ENCODE measurements at places on chromosomes 12 and 14.
A peak's percentile ranks its signal among the peaks of the same experiment; 100 is the strongest.

DNA sequence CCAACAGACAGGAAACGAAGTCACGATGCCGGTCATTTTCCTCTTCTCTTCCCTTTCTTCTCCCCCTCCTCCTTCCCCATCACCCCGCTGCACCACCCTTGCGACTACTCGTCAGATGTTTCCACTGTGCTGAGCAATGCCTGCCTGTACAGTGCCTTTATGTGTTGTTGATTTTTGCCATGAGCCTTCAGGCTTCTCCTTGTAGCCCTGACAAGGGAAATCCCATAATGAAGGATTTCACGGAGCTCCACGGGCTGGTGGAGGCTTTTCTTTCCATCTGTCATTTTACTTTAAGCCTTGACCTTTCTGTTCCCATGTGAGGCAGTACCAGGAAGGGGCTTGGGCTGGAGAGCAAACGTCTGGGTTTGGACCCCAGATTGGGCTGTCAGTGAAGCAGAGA is 28.7 kb upstream of the CCND2 start:
- no peak for DNase-seq

DNA sequence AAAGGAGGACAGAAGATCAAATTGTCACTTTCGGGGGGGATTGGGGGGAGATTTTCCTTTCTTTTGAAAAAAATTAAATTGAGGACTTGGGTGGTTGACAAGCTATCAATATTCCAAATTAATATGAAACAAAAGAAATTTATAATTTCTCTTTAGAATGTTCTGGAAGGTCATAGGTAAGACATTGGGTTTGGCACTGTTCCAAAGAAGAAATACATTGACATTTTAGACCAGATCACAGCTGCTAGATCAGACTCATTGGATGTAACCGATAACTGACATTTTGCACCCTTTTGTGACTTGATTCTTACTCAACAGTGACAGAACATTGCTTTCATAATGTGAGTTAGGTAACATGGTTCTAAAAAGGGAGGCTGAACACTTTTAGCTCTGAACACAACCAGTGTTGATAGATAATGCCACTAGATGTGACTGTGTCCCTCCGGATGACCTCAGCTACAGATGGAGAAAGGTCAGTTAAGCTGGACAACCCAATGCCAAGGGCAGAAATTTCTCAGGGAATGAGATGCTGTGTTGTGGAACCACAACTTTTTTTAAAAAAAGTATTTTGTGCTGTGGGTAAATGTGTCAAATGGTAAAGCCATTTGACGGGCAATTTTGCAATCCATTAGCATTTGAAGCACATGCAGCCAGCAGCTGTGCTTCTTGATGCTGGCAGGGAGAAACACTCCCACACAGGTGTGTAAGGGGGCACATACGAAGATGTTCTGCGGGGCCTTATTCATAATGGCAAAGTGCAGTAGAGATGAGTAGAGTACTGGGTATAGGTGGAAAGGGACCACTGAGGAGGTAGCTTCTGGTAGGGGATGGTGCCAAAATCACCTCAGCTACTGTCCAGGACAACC is 62.9 kb downstream of the RFX4 start:
- DNase-seq, result no peak

DNA sequence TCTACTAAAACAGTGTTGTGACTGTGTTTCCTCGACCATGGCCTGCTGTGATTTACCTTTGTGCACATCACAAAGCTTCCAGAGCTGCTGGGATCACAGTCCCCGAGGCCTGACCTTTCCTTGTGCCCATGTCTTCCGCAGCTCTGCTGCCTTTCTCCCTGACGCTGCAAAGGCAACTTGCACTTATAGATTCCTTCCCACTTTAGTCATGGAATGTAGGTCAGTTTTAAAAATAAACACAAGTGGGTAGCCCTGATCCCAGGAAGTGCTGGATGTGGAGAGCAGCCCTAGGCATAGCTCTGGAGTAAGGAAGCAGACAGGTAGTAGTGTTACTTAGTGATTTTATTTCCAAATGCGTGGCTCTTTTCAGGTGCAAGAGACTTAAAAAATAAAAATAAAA is 825.7 kb downstream of the AACS start:
- DNase-seq, result no peak

DNA sequence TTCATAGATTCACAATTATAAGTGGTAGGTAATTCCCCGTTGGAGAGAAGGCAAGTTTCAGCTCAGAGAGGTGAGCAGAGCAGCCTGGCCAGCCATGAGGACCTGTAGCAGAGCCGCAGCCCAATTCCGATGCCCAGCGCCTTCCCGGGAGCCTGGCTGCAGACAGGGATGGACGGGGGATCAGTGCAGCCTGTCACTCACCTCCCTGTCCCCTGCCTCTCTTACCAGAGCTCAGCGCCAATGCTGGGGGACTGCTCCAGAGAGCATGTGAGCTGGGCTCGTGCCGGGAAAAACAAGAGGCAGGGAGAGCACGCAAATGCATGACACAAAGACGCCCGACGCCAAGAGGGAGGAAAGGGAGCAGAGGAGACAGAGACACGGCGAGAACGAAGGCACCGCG is 231.9 kb downstream of the BCL11B start:
- no peak for DNase-seq

GRCh38 chr14:90760078-90760444 is 56.2 kb downstream of the TTC7B start:
- no peak for DNase-seq

DNA sequence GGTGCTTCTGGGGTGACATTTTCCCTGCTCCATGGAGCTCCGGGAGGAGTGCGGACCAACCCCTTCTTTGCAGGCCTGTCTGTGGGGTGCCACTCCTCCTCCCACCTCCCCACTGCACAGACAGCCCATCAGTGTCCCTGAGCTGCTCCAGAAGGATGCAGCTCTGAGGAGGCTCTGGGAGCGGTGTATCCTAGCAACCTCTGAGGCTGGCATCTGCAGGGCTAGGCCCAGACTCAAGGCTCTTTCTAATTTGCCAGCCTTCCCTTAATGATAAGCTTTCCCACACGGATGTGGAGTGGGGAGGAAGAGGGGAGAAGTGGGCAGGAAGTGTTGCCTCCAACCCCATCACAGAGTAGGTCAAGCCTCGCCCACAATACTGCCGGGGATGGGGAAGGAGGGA is 59.7 kb downstream of the CALM1 start:
- no peak for DNase-seq

GRCh38 chr12:98869886-98870503 is 224.9 kb downstream of the APAF1 start:
- no peak for DNase-seq

GRCh38 chr12:21526053-21526452 is at the start of gene SPX:
Gene SPX, plus strand, starts transcription at chr12:21526296. Its CDS starts 177 bp downstream, at chr12:21526473.
- no peak for DNase-seq

- DNase-seq, result no peak
These were observed 1389.3 kb downstream of the AACS start for GRCh38 chr12:126454581-126454980.

- no peak for DNase-seq
These were observed 24.6 kb downstream of the PLXNC1 start for GRCh38 chr12:94172973-94173372.

GRCh38 chr14:67524634-67524963 is 8.5 kb upstream of the PLEKHH1 start:
- DNase-seq, result peak; percentile 52

GRCh38 chr14:100383727-100384158 is 60.6 kb downstream of the SLC25A47 start:
- DNase-seq, result peak; percentile 17

- DNase-seq, result no peak
These were observed 890 bp downstream of the AVPR1A start for GRCh38 chr12:63149909-63150712.

GRCh38 chr12:32921397-32921796 is 24.8 kb upstream of the PKP2 start:
- DNase-seq, result no peak

DNA sequence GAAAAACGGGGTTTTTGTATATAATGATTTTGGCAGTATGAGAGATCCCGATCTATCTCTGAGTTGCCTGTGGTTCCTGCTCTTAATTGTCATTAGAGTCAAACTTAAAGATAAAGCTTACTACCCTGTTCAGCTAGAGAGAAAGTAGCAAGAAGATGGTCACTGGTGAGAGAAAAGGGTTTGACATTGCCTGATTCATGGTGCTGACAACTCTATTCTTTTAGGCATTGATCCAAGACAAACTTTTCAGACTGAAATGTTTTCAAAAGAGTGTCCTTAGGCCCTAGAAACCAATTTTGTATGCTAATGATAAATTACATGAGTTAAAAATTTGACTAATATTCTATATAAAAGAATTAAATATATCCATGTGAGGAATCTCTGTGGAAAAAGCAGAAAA is 35.1 kb downstream of the PELI2 start:
- DNase-seq, result no peak

GRCh38 chr14:63286071-63286470 is 32.7 kb downstream of the GPHB5 start:
- peak; percentile 24 for DNase-seq

DNA sequence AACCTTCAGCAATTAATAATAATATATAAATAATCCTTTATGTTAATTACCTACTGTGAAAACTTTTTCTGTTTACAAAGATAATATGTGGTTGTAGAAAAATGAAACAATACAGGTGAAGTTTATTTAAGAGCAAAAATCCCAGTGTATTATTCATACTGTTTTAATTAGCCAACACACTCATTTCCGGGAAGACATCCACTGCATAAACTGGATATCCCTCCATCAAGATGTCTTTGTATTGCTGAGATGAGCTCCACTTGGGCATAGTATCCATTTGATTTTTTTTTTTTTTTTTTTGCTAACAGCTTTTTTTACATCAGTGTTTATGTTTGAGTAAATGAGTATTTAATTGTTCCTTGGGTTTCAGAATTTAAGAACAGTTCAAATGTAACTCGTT is 13.7 kb upstream of the DERA start:
- no peak for DNase-seq

DNA sequence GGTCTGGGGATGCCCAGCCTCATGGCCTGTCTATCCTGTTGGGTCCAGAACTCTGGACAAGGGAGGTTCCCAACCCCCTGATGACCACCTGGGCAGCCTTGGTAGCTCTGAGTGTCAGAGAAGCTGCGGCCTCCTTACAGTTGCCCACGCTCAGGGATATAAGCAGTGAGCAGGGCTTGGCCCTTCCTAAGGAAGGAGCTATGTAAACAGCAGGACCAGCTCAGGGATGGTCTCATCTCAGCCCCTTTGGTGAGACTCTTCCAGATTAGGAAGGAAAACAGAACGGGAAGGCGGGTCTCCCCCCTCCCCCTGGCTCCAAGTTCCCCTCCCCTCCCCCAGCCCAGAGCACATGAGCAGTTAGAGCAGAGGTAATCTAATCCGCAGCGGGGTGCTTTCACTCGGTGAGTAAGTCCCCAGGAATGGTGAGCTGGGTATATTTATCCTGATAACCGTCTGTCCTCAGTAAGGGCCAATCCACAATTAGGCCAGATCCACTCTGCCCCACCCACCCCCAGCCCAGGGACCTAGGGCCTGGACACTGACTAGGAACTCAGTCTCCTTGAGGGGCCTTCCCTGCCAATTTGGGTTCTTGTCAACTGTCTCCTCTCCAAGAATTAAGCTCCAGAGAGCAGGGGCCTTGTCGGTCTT is 29.5 kb upstream of the RPLP0 start:
- DNase-seq, result no peak

DNA sequence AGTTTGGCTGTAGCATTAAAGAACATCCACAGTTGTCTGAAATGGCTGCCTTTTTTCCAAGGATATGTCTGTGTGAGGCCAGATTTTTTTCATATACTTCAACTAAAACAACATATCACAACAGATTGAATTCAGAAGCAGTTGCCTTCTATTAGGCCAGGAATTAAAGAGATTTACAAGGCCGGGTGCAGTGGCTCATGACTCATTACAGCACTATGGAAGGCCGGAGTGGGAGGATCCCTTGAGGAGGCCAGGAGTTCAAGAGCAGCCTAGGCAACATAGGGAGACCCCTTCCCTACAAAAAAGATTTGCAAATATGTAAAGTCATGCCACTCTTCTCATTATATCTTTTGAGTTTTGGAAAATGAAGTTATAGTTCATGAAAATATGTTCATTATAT is 108.6 kb downstream of the KTN1 start:
- no peak for DNase-seq

GRCh38 chr12:62732861-62733427 is 202.0 kb downstream of the PPM1H start:
- no peak for DNase-seq

DNA sequence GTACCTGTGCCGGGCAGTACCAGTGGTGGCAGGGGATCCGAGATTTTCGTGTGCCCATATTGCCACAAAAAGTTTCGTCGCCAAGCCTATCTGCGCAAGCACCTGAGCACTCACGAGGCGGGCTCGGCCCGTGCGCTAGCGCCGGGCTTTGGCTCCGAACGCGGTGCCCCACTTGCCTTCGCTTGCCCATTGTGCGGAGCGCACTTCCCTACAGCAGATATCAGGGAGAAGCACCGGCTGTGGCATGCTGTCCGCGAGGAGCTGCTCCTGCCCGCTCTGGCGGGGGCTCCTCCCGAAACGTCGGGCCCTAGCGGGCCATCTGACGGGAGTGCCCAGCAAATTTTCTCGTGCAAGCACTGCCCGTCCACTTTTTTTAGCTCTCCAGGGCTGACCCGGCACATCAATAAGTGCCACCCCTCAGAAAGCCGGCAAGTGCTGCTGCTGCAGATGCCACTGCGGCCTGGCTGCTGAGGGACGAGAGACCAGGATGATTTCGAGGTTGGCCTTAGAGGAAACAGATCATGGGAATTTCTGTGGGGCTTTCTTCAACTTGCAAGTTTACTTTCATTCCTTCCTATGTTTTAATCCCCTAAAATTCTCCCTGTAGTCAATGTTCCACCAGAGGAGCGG is 1.6 kb downstream of the INSM2 start:
- peak; percentile 25 for DNase-seq

DNA sequence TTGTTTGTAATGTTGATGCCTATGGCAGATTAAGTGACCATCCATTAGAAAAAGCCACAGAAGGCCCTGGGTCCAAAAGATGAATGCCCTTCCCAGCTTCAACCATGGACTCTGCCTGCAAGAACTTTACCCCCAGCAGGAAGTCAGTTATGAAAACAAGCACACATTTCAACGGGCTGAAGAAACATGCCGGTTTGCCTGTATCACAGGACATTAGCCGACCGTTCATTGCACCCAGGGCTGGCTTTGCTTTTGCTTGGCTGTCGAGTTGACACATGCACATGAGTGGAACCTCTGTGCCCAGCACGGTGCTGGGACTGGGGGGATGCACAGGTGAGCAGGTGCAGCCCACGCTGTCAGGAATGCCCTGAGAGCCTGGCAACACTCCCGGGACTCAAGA is 1087.0 kb downstream of the BCL11B start:
- no peak for DNase-seq

GRCh38 chr12:93825501-93825888 is 148.3 kb downstream of the CRADD start:
- no peak for DNase-seq
